ENCODE measurements at places on chromosomes 7 and 10.

DNA sequence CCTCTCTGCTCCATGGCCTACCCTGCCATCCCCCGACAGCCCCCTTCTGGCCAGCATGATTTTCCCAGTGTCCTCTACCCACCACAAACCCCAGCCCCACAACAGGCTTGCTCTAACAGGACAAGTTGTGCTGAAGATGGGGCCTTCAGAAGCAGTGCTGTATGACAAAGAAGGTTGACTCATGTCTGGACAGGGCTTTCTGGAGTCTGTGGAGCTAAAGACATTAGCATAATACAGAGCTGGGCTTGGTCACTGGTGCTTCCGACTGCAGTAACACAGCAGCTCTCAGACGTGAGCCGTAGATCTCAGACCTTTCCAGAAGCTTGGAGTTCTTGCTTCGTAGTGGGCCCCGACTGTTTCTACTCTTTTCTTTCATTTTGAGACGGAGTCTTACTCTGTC, 100.5 kb downstream of the GTF2IRD1 start:
- DNase-seq = no peak

DNA sequence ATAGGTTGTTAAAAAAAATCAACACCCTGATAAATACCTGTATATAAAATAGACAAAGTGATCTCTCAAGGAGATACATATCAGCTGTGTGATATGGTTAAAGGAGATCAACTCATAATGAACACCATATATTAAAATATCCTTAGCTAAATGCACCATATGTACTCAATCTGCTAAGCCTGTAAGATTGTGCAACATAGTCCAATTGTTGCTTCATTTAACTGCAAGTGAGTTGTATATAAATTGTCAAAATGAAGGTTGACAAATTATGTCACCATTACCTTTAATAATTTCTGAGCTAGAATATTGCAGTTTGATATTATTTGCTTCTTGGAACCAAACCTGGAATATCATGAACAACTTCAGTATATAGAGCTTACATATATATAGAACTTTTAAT, 283.7 kb downstream of the MALRD1 start:
- DNase-seq = no peak

DNA sequence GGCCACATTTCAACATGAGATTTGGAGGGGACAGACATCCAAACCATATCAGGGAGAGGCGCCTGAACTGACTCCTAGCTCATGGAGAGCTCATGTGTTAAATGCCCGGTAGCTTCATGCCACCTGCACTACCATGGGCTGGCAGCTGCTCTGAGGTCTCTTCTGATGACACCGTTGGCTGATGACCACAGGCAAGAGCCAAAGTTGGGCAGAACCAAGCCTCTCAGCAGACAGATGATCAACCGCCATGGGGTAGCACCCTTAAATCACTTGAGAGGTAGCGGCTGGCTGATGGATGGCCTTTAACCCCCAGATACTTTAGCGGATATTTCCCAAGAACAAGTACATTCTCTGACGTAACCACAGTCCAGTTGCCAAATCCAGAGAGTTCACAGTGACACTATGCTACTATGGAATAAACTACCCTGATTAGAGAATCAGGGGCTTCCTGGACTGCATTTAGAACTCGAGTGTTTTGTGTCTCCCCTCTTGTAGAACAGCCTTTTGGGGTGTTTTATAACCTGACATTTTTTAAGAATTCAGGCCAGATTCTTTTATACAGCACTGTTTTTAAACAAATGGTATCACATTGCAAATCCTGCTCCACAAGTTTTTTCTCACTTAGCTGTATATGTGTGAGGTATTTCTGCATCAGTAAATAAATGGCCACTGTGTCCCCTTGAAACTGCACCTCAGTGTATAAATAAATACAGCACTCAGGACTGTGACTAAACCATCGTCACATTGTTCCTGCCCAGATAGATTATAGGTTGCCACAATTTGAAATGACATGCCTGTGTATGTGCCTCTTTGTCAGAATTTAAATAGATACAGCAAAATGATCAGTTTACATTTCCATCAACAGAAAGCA, 30.8 kb upstream of the DRGX start:
- no peak for DNase-seq

- DNase-seq = no peak
These were observed 26.4 kb downstream of the PDLIM1 start for GRCh38 chr10:95264227-95265051.

GRCh38 chr7:150374026-150374425, 5.1 kb upstream of the ZNF775 start:
- DNase-seq = no peak

GRCh38 chr10:14761372-14761771, 13.3 kb downstream of the FAM107B start:
- DNase-seq = no peak

- no peak for DNase-seq
These were observed 13.1 kb downstream of the LHFPL3 start for GRCh38 chr7:104341546-104341945.

GRCh38 chr7:44377681-44378421, 52.5 kb upstream of the CAMK2B start:
- DNase-seq = no peak

DNA sequence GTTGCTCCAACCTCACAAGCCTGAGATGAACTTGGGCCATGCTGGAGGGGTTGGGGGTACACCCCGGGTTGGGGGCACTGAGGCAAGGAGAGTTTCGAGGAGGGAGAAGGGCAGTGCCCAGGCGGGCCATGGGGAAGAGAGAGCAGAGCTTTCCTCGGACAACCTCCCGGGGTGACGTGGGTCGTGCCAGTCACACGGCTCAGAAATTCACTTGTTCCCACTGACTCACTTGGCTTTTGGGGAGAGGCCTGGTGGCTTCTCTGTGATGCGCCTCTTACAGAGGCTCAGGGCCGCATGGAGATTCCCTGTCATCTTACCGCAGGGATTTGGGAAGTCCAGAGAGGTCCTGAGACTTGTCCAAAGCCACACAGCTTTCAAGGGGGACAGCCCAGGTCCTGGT, 2.9 kb downstream of the LAT2 start:
- no peak for DNase-seq

- DNase-seq = no peak
These were observed 24.9 kb downstream of the INSIG1 start for GRCh38 chr7:155322530-155322929.

DNA sequence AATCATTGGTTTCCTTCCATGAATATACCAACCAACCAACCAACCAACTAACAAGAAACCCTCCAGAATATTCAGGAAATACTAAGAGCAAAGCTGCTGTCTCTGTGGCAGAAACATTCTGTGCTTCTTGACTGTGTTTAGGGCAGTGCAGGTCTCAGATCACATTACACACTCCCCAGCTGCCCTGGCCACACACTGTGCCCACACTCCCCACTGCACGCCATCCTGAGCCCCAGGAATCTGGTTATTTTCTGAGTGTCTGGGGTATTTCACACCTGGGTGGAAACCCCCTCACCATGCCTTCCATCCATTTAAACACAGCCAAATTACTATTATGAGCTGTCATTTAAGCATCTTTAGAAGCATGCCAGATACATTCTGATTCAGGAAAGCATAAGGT, 183.7 kb upstream of the ANK3 start:
- DNase-seq = no peak

- no peak for DNase-seq
These were observed 23.3 kb upstream of the CNPY1 start for GRCh38 chr7:155569681-155570080.

Measured in caudate nucleus (tissue), 63 donors.